NCI-H510A (cell line): ENCODE measurements at places on chromosomes 11 and 22.
A peak's percentile ranks its signal among the peaks of the same experiment; 100 is the strongest.

DNA sequence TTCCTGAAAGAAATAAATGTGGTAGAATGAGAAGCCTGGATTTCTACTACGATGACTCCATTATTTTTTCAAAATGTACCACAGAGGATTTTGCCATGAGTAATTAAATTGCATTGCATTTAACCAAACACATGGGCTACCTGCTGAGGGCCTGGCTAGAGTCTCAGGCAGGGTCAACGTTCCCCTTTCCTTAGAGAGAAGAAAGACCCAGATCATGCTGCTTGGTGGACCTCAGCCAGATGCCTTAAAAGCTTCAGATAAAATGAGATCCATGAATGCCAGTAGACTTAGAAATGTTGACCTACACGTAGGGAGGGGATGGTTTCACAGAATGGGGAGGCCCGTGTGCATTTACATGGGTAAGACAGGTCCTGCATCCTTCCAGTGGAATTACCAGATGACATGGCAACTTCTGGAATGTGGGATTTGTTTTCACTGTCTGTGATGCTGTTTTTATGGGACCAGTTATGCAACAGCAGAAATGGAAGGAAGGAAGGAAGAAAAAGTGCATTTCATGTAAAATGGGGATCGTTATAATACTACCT lies 1069.4 kb downstream of the NTM start:
- DNase-seq: no peak

GRCh38 chr22:36775586-36775963 lies 344 bp downstream of the IFT27 start:
- no peak for DNase-seq

- no peak for DNase-seq
Observed at GRCh38 chr11:133026952-133027351, 505.3 kb downstream of the OPCML start.

GRCh38 chr11:129947474-129947873 lies 52.1 kb upstream of the NFRKB start:
- DNase-seq: no peak

DNA sequence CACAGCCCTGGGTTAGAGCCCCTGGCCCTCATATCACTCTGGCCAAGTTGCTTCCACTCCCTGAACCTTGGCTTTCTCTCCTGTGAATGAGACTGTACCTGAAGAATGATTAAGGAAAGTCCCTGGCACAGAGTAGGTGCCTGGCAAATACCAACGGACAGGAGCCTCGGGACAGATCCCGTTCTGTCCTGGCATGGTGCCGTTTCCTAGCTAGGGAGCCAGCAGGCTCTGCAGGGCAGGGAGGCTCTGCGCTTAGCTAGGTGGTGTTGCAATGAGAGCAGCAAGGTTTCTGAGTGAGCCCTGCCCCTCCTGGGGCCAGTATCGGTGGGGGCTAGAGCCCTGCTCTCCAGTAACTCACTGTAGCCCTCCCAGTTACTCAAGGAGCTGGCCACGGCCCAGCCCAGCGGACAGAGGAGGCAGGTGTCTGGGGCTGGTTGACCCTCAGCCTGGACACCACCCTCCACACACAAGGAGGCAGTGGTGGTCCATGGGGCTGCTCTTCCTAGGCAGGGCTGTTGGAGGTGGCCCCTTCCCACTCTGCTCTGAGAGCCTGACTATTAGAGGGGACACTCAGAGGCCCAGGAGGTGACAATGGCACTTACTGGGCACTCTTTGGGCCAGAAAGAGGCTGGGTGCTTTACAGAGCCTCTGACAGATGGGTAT lies 74.4 kb downstream of the NFAM1 start:
- DNase-seq: no peak

DNA sequence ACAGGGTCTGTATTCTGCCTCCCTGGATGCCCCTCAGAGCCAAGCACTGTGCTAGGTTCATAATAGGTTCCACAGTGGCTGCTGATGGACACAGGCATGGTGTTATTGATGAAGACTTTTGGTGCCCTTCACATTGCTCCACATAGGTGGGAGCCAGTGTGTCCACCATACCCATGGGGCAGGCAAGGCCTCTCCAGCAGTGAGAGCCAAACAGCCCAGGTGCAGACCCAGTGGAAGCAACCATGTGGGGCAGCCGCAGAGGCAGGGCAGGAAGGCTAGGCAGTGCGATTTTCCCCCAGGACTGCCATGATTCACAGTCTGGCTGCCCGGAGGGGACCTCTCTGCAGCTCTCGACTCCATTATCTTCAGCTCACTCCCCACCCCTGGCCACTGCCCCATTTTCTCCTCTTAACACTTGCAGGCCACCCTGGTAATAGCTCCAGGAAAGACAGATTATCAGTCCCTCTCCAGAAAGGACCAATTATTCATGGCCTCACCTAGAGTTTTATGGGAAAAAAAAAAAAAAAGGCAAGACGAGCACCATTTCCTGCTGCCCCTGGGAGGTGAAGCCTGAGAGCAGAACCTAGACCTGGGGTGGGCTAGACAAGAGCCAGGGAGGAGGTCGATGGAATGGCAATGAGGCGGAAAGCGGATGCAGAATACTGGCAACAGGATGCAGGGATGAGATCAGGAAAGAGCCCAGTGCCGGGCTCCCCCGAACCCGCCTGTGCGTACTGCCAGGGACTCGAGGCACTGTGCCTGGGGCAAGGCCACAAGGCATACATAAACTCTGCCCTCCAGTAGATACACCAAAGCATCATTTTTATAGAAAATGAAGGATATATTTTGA lies 343.0 kb upstream of the NCAM1 start:
- DNase-seq: no peak

- DNase-seq: no peak
Observed at GRCh38 chr22:45903355-45904135, 73.4 kb downstream of the WNT7B start.

- no peak for DNase-seq
Observed at GRCh38 chr11:69382131-69383128, 88.5 kb downstream of the MYEOV start.

DNA sequence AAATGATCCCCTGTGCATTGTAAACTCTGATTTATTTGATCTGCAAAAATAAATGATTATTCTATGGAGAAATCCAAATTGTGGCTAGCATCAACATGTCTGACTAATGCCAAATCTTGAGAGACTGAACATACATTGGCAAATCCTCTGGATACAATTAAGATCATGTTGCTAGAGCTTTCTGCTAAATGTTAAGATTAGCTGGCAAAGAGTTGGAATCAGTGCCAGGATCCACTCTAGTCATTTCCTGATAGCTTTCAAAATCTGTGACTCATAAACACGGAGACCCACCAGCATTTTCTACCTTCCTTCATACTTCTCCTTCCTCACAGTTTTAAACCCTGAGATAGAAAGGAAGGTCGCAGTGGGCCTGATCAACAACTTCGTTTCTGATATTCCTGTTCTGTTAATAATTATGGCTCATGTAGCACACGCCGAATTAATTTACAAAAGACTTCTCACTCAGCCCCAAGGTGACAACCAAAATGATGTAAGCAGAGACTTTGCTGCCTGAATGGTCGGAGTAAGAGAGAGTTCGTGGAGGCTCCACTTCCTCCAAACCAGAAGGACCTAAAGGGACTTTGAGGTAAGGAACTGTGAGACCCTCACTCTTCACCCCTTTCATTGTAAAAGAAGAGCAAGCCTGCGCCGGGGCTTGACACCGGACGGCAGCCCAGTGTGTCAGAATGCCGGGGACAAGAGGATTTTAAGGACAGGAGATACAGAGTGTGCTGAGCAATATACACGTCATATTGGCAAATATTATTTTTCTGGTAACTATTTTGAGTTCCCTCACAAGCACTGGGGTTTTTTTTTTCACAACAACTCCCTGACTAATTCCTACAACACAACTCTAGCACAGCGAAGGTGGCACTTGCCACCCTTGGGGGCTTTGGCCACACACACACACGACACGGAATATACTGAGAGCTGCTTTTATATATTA lies 42.0 kb downstream of the SERPINH1 start:
- DNase-seq: no peak

DNA sequence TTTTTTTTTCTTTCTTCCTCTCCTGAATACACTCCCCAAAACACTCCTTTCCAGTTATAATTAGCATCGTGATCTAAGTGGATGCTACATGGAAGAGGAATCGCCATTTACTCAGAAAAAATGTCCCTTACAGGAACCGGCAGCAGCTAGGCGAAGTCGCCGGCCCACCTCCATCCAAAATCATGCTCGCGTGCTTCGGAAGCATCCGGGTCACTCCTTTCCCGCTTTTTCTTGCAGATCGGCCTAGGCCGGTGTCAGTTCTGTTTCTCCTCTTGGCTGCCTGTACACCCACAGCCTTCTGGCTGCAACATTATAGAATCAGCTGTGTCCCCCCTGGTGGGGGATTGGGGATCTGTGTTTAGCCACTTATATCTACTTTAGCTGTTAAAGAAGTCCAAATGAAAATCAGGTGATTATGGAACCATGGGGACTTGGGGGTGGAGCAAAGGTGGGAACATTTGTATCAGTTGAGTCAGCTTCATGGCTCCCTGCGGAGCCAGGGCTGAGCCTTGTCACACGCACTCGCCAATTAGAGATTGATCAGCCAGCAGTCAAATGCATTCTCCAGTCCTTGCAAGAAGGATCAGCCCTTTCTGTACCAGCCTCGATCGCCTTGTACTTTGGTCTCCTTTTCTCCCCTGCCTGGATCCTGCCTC lies 36.3 kb downstream of the ASRGL1 start:
- DNase-seq: no peak

DNA sequence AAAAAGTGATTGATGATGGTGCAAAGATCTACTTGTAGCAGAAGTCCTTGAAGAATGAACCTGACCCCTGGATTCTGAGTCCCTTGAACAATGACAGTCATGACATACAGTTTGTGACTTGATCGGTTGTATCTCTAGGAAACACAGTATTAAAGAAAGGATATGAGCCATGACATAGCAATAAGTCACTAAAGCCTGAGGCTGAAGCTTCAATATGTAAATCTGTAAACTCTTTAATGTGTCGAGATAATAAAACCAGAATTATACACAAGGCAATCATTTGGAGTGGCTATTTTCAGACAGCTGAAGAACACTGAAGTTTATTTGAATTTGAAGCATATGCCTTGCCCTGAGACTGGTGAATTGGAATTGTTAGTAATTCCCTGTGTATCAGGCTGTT lies 911.5 kb upstream of the RAG2 start:
- DNase-seq: no peak

GRCh38 chr11:10460611-10461275 lies 5.7 kb downstream of the AMPD3 start:
- no peak for DNase-seq

- no peak for DNase-seq
Observed at GRCh38 chr22:31904651-31905050, 39.7 kb upstream of the YWHAH start.

DNA sequence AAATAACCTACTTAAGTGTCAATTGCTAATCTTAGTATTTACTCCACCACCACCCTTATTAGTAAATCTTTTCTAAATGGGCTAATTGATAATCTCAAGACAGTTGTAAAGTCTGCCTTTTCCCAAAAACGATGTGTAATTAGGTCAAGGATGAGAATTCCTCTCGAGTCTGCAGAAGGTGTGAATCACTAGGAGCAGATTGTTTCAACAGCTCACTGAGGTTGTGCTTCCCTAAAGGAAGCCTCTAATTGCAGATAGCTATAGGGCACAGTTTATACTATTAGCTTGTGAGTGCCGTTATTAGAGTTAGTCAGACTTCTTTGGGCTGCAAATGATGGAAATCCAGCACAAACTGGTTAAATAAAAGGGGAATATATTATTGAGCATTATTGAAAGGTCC lies 84.9 kb downstream of the C11orf91 start:
- no peak for DNase-seq

DNA sequence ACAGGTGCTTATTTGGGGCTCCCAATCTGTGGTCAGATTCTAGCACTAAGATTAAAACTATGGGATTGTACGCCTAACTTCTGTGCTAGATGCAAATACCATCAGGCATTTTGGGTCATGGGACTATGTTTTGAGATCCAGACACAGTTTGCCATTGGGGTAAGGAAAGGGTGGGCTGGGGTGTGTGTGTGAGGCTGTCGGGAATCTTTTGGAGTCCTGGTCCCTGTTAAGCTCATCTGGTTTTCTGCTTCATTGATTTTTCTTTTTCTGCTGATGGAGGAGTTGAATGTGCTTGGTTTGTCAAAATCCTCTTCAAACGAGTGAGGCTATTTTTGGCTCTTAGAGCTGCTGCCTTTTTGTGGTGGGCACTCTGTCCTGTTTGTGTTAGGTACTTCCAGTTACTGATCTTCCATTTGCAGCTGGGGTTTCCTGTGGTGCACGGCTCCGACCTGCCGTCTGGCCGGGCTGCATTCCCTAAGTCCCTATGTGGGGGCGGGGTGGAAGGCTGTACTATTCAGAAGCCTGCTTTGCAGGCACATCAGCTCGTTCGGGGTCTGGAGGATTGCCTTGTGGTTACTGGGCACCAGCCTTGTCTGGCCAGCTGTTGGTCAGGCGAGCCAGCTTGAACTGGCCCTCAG lies 2.9 kb downstream of the BCR start:
- DNase-seq: peak; percentile 53

DNA sequence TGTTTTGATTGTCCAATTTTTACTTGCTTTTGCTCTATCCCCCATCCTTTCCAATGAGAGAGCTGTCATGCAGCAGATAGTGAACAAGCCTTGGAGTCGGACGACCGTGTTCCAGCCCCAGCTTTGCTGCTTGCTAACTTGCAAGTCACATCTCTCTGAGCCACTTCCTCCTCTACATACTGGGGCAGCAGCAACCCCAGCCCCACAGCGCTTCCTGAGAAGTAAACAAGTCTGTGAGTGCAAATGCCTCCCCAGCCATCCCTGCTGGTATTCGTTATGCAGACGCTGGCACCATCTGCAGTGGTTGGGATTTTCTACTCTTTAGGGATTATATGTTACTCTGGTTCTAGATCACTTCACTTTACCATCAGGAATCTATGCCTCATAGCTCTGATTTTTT lies 35.0 kb downstream of the TPBGL start:
- DNase-seq: peak; percentile 64

DNA sequence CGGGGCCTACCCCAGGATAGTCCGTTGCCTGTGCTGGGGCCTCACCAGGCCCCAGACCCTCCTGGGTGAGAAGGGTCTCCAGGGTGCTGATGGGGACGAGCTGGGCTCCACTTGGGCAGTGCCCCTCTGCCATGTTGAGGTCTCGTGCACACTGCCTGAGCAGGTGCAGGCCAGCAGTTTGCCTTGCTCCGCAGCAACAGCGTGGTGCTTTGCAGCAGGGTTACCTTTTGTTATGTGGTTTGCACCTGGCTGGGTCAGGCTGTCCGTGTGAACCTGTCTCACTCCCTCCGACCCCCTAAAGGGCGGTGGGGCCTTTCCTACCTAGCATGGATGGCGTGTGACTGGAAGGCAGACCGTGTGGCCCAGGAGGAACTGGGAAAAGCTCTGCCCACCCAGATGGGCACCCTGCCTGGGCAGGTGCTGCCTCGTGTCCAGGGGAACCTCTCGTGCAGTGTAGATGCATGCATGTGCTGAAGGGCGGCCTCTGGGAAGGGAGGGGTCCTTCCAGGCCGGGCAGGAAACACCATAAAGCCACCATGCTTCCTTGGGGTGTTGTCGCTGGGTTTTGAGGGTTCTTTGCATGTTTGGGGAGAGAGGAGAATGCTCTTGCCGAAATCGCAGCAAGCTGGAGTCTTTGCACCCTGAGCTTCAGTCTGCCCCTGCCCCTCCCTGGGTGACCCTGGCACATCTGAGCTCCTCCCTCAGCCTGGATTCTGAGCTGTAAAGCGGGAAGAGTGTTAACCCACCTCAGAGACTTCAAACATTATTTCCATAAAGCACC lies 75.4 kb upstream of the PPARA start:
- DNase-seq: no peak

- DNase-seq: no peak
Observed at GRCh38 chr22:41845380-41846267, 12.7 kb downstream of the SREBF2 start.

GRCh38 chr22:19719050-19719482 lies 4.3 kb upstream of the GP1BB start:
- no peak for DNase-seq

GRCh38 chr11:134669796-134670195 lies 257.8 kb upstream of the B3GAT1 start:
- no peak for DNase-seq
